ENCODE measurements at places on chromosomes 1 and 21.

- DNase-seq: peak; percentile 65
Measured at GRCh38 chr1:236502972-236503639, 20.7 kb upstream of the LGALS8 start.

- no peak for DNase-seq
Measured at GRCh38 chr1:198691063-198691462, 52.2 kb downstream of the PTPRC start.

DNA sequence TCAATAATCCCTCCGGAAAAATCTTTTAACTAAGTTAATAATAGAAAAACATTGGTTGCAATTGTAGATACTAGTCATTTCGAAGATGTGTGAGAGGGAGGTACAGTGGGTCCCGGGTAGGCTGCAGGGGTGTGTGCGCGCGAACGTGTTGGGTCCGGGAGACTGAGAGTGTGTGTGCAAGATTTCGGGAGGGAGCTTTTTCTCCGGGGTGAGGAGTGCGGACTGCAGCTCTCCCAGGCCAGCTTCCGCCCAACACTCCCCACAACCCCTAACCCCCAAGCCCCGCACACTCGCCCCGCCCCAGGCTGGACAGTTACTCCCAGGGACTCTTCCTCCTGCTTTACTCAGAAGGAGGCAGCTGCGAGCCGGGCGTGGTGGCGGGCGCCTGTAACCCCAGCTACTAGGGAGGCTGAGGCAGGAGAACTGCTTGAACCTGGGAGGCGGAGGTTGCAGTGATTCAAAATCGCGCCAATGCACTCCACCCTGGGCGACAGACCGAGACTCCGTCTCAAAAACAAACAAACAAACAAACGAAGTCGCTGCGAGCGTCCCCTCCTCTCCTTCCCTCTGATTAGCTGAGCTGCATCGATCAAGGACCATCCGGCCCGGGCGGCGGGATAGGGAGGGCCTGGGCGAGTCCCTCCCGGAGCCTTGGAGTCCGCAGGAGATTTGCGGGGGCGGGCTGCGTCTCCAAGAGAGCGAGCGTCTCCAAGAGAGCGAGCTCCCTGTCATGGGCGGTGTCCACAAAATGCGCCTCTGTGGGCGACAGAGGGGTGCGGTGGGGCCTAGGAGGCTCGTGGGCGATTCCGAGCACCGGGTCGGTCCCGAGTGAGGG lies 28.3 kb upstream of the PPM1J start:
- no peak for DNase-seq

DNA sequence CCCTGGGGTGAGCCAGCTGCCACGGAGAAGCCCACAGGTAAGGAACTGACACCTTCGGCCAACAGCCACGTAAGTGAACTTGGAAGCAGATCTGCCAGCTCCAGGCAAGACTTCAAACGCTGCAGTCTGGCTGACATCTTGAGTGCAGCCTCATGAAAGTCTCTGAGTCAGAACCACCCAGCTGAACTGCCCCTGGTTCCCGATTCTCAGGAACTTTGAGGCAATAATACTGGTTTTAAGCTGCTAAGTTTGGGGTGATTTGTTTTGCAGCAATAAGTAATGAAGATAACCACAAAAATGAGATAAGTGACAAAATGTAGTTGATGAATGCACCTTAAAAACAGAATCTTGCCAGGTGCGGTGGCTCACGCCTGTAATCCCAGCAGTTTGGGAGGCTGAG lies 48.5 kb downstream of the MAP3K7CL start:
- DNase-seq: no peak

DNA sequence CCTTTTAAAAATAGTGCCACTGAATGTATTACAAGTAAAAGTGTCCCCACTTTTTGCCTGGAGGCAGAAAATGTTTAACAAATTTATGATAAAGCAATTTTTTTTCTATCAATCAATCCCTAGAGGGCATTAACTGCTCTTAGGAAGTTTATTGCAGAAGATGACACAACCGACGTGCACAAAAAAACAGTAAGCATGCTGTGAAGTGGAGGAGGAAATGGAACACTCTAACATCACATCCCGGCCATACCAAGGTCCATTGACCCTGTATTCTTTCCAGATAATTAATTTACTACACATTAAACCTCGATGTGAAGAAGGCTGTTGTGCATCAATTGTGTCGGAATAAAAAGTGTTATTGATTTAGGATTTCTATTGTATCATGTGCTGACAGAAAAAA lies 264.9 kb upstream of the NR5A2 start:
- DNase-seq: no peak

- DNase-seq: no peak
Measured at GRCh38 chr1:4978660-4979390, 324.4 kb downstream of the AJAP1 start.

- no peak for DNase-seq
Measured at GRCh38 chr1:197744979-197745378, 30.3 kb downstream of the DENND1B start.

- DNase-seq: no peak
Measured at GRCh38 chr1:186679924-186680244, 339 bp downstream of the PTGS2 start.

- DNase-seq: no peak
Measured at GRCh38 chr1:29621826-29622435, 385.6 kb downstream of the PTPRU start.

GRCh38 chr1:158068918-158069317 lies 75.5 kb downstream of the KIRREL1 start:
- DNase-seq: no peak

- no peak for DNase-seq
Measured at GRCh38 chr1:39272027-39272797, 67.7 kb downstream of the MACF1 start.

DNA sequence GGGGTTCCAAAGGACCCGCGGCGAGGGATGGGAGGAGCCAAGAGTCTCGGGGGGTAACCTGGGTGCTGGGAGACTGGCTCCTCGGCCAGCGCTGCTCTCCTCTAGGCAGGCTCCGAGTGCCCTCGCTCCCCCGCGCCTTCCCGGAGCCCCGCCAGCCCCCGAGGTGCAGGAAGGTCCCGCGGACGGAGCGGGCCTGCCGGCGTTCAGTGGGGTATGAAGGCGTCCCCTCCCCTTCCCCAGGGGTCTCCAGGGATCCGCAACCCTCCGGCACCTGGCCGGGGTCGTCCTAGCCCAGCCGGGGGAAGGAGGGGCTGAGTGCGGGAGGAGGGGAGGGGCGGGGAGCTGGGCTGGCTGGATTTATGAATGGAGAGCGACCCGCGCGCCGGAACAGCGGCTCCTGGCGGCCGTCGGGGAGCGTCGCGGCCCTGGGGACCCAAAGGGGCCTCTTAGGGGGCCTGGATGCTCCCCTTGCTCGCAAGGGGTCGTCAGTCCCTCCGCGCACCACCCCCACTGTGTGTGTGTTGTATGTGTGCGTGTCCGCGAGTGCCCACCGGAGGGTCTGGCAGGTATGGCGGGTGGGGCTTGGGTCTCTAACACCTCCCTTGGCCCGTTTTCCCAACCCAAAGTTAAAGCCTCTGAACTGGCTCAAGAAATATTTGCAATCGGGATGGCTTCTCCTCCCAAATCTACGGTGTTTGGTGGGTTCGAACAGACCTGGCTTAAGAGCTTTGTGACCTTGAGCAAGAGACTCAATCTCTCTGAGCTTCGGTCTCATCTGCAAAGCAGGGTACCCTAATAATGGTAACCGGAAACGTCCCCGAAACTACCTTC lies 642 bp downstream of the HCRTR1 start:
- DNase-seq: peak; percentile 7

DNA sequence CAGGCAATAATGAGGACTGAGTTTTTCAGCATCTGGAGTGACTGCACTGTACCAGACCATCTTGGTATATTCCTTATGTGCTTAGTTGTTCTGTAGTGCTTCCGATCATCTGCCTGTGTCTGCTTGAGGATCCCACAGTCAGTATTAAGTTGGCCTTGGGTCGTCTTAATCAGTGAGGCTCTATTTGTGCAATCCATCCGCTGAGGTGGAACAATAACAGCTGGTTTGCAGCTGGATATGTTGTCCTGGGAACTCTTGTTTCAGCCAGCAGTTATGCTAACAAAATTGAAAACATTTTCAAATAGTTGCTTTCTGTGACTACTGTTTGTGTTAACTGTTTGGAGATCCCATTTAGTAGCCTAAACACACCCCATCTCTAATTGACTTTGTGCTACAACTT lies 73.7 kb downstream of the LAMC1 start:
- no peak for DNase-seq

DNA sequence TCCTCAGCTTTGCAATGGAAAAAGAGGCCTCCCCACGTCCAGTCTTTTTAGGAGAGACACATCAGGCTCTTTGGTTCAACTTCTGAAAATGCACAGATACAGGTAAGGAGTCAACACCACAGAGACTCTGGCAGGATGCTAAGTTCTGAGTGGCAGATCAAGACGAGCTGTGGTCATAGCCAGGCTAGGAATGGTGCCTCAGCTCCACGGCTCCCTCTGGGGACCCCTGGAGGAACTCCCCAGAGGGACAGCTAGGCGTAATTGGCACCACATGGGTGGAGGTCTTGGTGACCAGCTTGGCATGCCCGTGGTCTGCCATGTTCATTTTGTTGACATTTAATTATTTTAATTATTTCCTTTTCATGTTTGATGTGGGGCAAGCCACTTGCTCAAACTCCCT lies 206.1 kb downstream of the KAZN start:
- DNase-seq: no peak

GRCh38 chr1:180623579-180624347 lies 8.1 kb upstream of the XPR1 start:
- DNase-seq: no peak

DNA sequence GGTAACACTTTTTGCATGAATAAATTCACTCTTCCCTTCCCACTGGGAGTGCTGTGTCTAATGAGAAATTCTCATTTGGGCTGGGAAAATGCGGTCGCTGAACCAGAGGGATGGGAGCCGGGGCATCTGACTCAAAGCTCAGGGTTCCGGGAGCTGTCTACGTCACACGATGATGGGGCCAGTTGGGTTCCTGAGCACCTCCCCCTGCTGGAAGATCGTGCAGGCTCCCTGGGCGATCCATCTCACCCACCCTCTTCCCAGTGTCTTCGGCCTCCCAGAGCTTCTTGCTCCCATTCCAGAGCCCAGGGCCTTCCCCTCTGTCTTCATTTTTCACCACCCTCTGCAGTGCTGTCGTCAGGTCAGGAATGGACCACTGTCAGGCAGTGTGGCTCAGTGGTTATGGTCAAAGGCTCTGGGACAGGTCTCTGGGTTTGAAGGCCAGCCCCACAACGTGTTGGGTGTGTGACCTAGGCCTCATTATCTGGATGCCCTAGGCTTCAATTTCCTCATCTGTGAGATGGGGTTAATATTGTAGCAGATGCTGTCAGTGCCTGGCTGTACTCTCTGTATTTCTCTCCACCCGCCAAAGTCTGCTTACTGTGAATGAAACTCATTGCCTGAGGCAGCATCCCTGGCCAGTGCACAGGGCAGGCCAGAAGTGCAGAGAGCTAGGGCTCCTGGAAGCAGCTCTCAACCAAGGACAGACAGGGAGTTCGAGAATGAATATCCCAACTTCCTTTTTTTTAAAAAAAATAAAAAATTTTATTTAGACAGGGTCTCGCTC lies 31.8 kb downstream of the IGSF21 start:
- no peak for DNase-seq

GRCh38 chr21:45286671-45287437 lies 841 bp downstream of the POFUT2 start:
- DNase-seq: no peak

DNA sequence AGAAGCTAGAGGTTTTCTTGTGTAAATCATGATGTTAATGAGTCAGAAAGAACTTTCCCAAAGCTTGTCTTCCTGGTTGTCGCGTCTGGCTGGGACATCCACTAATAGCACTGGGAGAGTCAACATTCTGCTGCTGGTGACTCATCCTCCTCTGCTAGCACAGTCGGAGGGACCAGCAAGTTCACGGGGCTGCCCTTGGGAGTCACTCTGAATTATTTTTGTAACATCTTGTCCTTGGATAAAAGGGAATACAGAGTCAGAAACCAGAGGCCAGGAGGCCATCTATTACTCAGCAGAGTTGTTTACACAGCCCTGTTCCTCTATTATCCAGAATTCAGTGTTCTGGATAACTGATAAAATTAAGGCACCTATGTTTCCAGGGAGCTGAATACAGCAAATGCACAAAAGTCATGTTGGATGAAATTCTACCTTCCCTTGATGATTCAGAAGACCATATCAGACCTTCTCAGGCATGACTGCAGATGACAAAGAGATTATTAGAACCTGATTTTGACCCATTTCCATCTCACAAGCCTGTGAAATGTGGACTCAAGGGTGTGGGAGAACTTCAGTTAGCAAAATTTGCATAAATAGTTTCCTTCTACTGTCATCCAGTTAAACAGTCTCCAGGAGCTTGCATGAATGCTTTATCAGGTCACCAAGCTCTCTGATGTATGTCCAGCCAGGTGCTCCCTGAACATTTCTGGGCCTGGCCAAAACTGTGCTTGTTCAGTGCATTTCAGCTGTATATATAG lies 68.1 kb downstream of the JAK1 start:
- peak; percentile 6 for DNase-seq

DNA sequence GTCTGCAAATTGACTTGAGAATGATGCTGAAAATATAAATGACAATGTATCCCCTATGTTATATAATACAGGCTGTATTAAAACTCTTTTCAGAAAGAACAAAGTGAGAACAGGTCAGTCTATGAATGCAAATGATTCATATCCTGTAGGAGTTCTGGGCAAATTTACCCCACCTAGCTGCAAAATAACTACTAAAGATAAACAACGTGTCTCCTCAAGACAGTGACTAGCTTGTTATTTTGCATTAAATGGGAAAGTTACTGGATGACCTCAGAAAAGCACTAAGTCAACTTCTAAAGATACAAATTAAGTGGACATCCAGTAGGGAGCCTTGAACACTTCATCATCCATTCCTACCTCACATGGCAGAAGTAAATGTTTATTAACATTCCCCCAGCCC lies 11.1 kb downstream of the RNF19B start:
- DNase-seq: no peak

GRCh38 chr1:204842892-204843291 lies 27.8 kb upstream of the NFASC start:
- no peak for DNase-seq

DNA sequence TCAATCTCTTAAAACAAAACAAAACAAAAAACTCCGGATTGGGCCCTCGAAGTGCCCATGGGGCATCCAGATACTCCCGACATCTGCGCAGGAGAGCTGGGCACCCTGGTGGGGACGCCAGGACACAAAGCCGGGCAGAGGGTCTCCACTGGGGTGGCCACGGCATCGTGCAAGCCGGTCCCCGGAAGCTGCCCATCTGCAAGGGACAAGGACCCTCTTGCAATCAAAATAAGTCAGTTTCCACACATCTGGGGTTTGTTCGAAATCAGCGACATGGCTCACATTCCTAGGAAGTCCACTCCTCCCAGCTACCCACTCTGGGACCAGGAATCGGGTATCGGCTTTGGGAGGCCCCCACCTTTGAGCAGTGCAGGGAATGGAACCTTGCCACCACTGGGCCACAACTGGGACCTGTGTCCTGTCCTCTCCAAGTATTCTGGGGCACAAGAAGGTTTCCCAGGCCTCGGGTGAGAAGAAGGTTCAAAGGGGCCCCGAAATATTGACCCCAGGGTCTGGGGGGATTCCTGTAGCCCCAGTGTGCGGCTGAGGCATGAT lies 4.6 kb upstream of the PRDM16 start:
- DNase-seq: no peak

- no peak for DNase-seq
Measured at GRCh38 chr1:1262071-1262470, 11.6 kb downstream of the UBE2J2 start.

- no peak for DNase-seq
Measured at GRCh38 chr1:30101487-30102227, 621.7 kb downstream of the MATN1 start.

Data from AML-193 (cell line).